ENCODE measurements at places on chromosomes 3 and 15.

DNA sequence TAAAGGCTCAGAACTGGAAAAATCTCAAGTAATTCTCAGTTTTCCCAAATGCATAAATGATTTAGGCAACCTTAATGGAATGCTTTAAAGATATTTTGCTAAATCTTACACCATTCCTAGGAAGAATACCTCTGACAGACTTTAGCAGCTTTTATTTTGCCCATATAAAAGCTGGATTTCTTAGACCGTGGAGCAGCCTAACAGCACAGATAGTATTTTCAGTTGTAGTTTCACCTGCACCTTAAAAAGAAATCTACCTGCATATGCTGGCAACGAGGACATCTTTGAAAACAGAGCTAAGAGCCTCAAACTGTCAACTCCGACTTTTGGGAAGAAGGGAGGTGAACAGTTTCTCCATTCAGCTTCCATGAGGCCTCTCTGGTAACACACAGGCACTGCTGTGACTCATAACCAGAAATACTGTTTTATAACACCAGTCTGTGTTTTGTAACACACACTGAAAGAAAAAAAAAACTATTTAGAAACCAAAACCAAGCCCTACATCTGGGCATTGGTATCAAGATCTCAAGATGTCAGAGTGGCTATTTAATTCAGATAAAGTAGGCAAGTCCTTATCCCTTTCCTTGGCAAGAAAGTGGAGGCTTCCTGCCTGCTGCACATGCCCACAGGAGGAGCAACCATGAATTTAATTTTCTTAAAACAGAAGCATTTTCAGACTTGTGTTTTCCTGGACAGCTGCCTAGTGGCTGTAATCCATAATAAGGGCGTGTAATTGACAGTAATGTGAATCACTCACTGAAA lies 181.5 kb upstream of the ICE2 start:
- no peak for DNase-seq

- DNase-seq: no peak
Measured at GRCh38 chr3:188126934-188127333, 27.0 kb upstream of the LPP start.

DNA sequence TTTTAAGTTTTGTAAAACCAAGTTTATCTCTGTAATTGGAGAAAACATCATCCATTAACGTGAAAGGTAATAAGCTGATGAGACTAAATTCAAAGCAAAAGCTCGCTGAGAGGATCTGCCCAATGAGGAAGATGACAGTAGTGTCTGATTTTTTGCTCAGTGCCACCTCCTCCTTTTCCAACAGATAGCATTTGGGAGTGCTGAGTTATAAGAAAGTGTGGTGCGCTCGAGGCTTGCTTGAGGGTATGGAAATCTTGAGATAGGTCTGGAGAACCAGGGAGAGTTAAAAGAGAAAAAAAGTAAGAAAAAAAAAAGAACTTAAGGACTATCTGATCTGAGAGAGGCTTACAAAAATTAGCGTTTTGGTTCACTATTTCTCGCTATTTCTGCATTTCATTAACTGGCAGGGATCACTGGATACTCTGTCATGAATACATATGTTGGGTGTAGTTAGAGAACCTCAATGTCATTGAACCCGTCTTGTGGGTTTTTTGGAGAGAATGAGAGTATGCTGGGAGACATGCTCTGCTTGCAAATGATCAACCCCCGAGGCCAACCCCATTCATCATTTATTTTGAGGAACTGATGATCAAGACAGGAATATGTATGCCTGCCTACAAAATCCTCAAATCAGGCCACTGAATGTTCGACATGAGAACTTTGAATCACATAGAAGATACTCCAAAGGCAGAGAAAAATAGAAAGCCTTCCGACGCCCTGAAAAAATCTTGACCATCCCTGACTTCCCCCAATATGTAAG lies 973 bp upstream of the USP13 start:
- DNase-seq: no peak

GRCh38 chr3:105844704-105845103 lies 24.1 kb downstream of the CBLB start:
- no peak for DNase-seq

DNA sequence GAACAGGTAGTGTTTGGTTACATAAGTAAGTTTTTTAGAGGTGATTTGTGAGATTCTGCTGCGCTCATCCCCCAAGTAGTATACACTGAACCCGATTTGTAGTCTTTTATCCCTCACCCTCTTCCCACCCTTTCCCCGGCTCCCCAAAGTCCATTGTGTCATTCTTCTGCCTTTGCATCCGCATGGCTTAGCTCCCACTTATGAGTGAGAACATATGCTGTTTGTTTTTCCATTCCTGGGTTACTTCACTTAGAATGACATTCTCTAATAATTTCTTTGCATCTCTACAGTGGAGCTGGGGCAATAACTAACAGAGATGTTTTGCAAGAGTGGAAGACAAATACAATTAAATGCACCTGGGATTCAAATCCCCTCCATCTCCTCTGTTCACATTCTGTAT lies 93.2 kb downstream of the TP63 start:
- DNase-seq: no peak

DNA sequence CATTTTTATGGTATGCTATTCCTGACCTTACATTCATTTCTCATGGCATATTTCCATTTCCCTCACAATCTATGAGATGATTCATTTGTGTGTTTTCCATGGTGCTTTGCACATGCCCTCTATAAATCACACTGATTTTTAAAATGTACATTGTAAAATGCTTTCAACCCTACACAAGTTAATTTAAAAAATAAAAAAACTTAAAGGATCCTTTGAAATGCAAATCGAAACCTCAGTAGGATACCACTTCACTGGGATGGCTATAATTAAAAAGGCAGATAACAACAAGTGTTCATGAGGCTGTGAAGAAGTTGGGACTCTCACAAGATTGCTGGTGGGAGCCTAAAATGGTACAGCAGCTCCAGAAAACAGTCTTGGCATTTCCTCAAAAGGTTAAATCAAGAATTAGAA lies 83.5 kb downstream of the FMN1 start:
- no peak for DNase-seq

GRCh38 chr3:14803101-14803980 lies 15.4 kb upstream of the FGD5 start:
- DNase-seq: no peak

- no peak for DNase-seq
Measured at GRCh38 chr15:67105065-67105951, 39.9 kb downstream of the SMAD3 start.

DNA sequence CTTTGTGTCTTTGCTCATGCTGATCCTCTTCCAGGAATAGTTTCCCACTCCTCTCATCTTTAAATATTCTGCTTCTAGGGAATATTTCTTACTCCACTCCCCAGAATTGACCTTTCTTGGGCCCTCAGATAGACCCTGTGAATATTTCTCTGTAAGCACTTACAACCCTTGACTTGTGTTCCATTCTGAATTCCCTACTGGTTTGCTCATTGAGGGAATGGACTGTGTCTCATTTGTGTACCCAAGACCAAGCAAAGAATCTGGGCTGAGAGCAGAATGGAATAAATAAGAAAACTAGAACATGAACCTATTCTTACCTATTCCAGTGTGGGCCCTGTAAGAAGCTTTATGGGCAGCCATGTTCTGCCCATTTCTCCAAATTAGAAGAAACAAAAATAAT lies 72.7 kb upstream of the TSPAN3 start:
- no peak for DNase-seq

DNA sequence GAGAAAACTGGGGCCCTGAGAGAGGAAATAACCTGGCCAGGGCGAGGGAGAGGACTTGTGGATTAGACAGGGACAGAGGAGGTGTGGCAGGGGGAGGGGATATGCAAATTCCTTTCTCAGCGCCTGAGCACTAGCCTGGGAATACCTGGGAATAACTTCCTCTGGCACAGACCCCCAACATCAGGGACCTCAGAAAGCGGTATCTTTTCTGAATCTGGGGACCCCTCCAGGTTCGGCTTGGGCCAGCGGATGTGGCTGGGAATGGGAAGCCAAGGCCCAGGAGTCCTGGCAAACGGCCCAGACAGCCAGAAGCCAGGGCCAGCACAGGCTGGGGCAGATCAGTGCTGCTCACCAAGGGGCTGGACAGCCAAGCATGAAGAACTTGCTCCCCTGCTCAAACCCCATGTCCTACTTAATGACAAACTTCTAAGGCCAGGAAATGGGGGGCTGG lies 9.2 kb upstream of the ACSBG1 start:
- no peak for DNase-seq

- no peak for DNase-seq
Measured at GRCh38 chr3:72086042-72086742, 301.2 kb upstream of the PROK2 start.

GRCh38 chr15:78404125-78404524 lies 33.9 kb upstream of the IREB2 start:
- DNase-seq: no peak

- DNase-seq: no peak
Measured at GRCh38 chr3:14319654-14320182, 82.7 kb upstream of the SLC6A6 start.

DNA sequence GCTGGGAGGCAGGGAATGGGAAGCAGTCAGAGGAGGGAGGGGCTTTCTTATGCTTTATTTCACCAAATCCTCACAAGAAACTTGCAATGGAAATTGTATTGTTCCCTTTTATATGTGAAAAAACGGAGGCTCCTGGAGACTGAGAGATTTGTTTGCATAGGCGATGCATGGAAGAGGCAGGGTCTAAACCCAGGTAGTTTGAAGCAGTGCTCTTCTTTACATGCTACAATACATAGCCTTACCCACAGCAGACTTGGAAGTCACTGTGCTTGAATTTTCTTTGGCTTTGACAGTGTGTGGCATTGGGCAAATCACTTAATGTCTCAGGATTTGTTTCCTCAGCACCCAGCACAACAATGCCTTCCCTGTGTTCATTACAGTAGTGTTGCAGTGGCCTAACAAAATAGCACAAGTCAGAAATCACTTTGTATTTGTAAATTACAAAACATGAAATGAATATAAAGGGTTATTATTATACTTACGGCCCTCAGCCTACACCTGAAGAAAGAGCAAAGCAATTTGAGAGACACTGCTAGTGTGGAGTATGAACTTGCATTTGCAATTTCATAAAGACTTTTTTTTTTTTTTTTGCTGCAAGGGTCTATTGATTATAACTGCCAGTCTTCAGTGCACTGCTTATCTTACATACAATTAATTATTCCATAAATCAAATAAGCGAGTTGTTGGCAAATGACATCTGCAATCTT lies 646.4 kb upstream of the KCNMB2 start:
- no peak for DNase-seq

GRCh38 chr15:89958107-89958805 lies 42.9 kb upstream of the ZNF710 start:
- no peak for DNase-seq

DNA sequence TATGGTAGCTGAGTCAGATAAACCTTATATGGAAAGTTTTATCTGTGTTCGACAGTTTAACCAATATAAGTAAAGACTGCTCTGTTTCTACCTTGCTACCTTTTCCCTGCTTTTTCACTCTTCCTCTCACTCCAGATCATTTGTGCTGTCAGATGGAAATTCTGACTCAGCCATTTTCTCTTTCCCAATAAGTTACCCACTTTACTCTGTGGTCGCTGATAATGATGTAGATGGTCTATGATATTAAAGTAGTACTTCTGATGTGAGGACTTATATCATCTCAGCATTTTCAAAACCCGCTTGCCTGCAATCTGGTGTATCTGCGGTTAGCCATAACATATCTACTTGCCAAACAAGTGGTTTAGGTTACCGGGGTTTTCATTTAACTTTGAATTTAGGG lies 15.0 kb upstream of the UTS2B start:
- no peak for DNase-seq

- no peak for DNase-seq
Measured at GRCh38 chr3:7710284-7710683, 791.3 kb upstream of the LMCD1 start.

GRCh38 chr3:151611419-151611818 lies 122.3 kb upstream of the AADACL2 start:
- DNase-seq: no peak

GRCh38 chr15:93378558-93378957 lies 289.5 kb upstream of the RGMA start:
- DNase-seq: no peak

- DNase-seq: no peak
Measured at GRCh38 chr3:71395470-71395869, 188.1 kb downstream of the FOXP1 start.

- no peak for DNase-seq
Measured at GRCh38 chr3:60514085-60514649, 737.1 kb downstream of the FHIT start.

DNA sequence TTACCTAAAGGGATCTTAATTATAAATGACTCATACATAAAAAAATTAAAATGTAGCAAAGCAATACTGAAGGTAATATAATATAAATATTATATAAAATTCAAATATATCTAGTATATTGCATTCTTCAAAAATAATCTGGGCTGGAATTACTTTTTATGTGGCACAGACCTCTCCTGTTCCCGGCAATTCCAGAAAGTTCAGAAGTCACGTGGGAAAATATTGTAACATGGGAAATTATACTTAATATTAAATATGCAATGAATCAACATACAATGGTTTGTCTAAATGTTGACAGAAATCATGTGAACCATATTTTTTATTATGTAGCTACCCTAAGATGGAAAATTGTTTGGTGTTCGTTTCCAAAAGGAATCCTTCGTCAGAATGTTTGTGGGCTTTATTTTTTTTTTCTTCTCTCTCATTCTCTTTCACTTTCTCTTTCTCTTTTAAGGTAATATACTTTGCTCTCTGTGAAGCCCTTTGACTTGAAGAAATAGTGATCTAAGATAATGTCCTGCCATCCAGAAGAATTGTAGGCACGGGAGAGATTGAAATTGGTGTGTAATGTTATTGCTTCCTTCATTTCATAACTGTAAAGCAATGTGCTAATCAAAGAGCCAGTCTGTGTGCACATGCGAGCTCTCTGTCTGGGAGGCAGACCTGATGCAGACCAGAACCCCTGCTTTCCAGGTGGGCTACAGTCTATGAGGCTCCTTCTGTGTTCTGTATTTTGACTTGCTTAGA lies 559.4 kb downstream of the NR2F2 start:
- no peak for DNase-seq

GRCh38 chr3:184261854-184262763 lies 756 bp upstream of the CAMK2N2 start:
- DNase-seq: no peak

GRCh38 chr3:73866846-73867245 lies 242.1 kb upstream of the PDZRN3 start:
- DNase-seq: no peak

DNA sequence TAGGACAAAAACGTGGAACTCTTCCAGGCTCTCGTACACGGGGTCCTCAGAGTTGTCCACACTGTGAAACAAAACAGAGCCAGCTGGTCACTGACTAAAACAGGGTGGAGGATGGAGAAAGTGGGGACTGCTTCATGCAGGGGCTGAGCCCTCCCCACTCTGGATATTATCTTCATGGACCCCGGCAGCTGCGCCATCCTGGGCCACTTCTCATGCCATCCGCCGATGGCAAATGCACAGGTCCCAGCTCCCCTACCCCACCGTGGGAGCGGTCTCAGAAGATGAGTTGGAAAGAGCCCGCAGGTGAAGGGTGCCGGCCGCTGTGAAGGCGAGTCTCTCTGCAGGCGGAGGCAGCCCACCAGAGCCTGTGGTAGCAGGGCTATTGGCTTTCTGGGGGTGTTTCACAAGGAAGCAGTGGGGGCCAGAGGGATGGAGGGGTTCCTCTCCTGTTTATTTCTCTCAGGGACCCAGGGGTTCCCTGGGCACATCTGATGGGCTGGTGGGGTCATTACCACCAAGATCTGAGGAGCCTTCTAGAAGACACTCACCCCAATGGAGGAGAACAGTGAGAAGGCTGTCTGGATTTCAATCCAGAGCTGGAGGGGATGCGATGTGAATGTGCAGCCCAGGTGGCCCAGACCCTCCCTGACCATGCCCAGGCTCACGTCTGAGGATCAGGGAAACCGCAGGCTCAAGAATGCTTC lies 177.3 kb downstream of the KLF13 start:
- no peak for DNase-seq

Measured in cerebellar nuclear complex (tissue), 1 donor.